Left lung (tissue), 14 donors: ENCODE measurements at places on chromosomes 7 and 10. TPM values are rescaled to one million over a fixed set of nuclear protein-coding genes. Genes with fewer than 3 reads are reported as not detected.

ADIRF gene
- 94.1 TPM for total RNA-seq

SEMA3E gene
- total RNA-seq = 2.1 TPM

GBX1 gene
- total RNA-seq = not detected

SPDYE9 gene
- not detected for total RNA-seq

TAS2R16 gene
- not detected for total RNA-seq

CALCR gene
- 0.16 TPM for total RNA-seq
